Choroid plexus epithelial cell (primary cell): ENCODE measurements at places on chromosomes 5 and 9.

DNA sequence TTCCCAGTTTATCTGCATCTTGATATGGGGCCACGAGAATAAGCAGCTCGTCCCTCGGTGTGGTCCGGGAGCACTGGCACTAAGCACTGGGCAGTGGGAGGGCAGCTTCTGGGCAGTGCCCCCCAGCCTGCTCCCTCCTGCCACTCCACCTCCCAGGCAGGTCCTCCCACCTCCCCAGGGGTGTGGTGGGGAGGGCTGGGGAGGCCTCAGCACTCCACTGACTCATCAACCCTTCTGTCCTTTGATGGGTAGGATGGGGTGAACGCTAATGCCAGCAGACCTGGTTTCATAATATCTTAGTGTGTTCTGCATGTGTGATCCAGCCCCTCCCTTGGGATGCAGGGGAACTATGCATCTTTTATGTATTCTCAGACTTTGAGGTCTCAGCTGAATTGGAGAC, 62.2 kb upstream of the GNE start:
- no peak for DNase-seq

GRCh38 chr5:93632327-93632726, 49.3 kb downstream of the NR2F1 start:
- peak; percentile 13 for DNase-seq

- DNase-seq, result peak; percentile 29
Measured at GRCh38 chr9:136886610-136887597, 588 bp downstream of the TRAF2 start.

DNA sequence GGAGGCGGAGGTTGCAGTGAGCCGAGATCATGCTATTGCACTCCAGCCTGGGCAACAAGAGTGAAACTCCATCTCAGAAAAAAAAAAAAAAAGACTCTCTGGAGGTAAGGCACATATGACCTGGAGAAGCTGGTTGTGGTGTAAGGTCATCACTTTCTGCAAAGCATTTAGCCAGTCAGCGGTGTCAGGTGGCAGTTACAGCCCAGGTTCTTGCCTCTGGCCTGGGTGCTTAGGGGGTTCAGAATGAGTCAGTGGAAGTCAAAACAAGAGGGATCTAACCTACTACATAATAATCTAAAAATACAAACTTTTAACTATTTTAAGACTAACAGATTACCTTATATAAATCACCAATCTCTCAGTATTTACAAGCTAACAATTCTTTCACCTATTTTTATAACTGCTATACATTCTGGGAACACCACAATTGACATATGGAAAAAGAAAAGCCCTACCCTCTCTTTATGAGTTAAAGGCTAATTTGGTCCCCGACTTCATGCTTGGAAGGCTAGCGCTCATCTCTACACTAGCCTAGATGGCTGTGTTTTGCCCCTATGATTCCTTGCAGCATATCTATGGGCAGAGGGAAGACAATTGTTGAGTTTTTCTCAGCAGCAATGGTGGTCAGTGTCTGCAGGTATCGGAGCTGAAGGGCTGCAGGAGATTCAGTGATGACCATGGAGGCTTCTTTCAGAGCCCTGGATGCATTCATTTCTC, 29.2 kb downstream of the STOM start:
- peak; percentile 38 for DNase-seq

GRCh38 chr9:23823986-23824829, 1.8 kb downstream of the ELAVL2 start:
- DNase-seq, result no peak

- DNase-seq, result no peak
Measured at GRCh38 chr5:88841212-88841611, 41.8 kb downstream of the MEF2C start.
